IPS-NIHi11 (cell line): ENCODE measurements at places on chromosomes 4 and X.

DNA sequence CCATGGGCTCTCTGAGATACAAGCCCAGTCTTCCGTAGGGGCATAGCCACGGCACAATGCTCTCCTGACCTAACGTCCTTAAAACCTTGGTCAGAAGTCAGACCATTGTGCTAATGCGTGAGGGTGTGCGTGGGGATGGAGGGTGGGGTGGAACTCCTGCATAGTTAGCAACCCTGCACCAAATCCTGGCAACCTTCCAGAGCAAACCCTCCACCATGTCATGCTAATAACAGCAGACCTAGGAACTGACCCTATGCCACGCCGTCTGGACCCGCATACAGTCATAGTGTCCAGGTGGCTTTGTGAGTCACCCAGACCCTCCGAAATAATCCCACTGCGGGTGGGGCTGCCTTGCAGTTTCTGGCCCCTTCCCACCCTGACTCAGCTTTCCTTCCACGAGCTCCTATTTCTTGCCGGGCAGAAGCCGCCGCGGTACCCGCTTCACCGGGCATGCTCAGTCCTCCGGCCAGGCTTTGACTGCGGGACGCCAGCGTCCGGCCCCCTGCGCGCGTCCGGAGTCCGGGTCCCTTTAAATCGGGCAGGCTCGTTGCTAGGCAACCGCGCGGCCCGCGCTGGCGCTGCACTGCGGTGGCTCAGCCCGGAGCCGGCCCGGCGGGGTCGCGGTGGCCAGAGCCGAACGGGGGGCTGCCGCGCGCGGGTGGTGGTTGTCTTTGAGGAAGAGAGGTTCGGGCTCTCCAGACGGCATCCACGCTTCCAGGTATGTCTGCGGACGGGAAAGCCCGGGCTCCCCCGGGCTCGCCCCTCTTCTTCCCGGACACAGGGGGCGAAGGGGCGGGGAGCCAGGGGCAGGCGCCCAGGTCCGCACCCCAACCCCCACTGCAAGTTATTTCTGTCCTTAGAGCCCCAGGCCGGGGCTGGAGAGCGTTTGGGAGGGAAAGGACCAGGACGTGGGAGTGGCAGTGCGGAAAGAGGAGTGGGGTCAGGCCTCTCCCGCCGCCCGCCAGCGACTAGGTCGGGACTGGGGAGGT lies at the start of gene CCDC160:
Gene CCDC160 (plus strand): TSS at position 557 of the 989 bp plus-strand sequence. CDS start 7,619 bp downstream, outside the sequence.
- DNase-seq: peak; percentile 79

- peak; percentile 45 for DNase-seq
Measured at GRCh38 chr4:4784379-4784778, 75.1 kb upstream of the MSX1 start.

- peak; percentile 55 for DNase-seq
Measured at GRCh38 chr4:97910005-97910404, 233.3 kb downstream of the STPG2 start.

- no peak for DNase-seq
Measured at GRCh38 chr4:83180431-83180968, 66.0 kb upstream of the PLAC8 start.

GRCh38 chr4:113160548-113160947 lies 111.1 kb downstream of the ANK2 start:
- no peak for DNase-seq

GRCh38 chr4:124028182-124028581 lies 631.6 kb downstream of the SPRY1 start:
- no peak for DNase-seq

- peak; percentile 63 for DNase-seq
Measured at GRCh38 chr4:21476757-21477156, 471.8 kb downstream of the KCNIP4 start.

GRCh38 chr4:141416219-141416618 lies 195.5 kb downstream of the ZNF330 start:
- no peak for DNase-seq

- DNase-seq: no peak
Measured at GRCh38 chrX:126485409-126485808, 67.2 kb downstream of the DCAF12L1 start.

- DNase-seq: no peak
Measured at GRCh38 chr4:47824840-47825239, 13.0 kb downstream of the CORIN start.

DNA sequence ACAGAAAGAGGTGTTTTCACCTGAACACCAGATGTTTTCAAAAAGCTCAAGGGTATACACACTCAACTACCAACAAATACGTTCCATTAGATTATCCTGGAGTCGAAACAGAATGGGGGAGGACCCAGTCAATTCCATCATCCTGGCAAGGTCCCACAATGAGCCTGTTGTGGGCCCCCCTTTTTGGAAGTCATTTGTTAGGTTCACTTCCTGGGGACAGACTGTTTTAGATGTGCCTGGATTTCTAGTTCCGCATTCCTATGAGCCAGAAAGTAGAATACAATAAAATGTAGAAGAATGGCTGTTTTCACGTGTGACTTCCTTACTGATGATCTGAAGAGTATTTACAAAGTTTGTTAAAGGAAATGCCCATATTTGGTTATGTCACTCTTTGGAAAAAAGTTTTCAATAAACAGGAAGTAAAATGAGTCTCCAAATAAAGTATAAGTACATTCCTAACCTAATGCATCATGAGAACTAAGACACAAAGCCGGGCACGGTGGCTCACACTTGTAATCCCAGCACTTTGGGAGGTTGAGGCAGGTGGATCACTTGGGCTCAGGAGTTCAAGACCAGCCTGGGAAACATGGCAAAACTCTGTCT lies 192.5 kb downstream of the MAML3 start:
- no peak for DNase-seq

GRCh38 chrX:119055687-119056086 lies 17.1 kb upstream of the CT47C1 start:
- no peak for DNase-seq

DNA sequence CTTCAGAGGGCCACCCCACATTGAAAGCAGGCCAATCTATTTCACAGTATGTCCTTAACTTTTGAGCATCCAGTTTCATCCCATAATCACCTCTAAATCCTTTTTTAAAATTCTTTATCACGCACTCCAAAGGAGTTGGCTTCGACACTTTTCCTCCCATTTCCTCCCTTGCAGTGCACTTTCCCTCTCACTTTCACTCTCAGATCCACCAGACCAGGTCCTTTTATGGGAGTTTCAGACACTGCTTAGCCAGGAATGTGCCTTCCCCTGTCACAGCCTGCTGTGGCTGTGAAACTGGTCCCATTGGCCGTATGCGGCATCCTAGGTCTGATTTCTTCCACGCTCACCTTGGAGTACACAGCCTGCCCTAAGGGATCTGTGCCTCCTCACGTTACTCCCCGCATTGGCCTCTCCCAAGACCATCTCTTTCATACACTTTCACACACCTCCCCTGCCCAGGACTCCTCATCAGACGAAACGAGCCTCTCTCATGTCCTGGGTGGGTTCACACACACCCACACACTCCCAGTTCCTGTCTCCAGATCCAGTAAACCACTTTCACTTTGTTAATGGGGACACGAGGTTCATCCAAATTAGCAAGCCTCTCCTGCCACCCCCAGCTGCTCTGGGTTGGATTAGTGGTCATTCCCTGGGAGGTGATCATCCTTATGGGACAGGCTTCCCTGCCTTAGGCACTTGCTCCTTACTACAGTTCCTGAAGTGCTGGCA lies 10.0 kb upstream of the RHOXF2B start:
- no peak for DNase-seq

GRCh38 chr4:69838977-69839376 lies 21.0 kb downstream of the SULT1E1 start:
- no peak for DNase-seq

DNA sequence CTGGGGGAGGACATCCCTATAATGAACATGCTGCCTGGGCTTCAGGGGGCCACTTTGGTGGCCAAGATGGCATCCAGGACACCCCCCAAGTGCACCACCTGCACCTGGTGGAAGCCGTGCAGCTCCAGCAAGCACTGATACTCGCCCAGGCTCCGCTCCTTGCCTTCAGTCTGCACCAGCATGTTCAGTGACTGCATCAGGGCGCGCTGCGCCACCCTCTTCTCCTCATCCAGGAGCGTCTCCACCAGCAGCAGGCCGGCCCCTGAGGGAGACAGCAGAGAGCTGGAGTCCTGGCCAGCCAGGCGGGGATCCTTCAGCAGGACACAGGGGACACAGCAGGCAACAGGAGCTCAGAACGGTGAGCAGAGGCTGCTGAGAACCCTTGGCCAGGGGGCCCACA lies 11.3 kb upstream of the SLC25A6 start:
- no peak for DNase-seq

DNA sequence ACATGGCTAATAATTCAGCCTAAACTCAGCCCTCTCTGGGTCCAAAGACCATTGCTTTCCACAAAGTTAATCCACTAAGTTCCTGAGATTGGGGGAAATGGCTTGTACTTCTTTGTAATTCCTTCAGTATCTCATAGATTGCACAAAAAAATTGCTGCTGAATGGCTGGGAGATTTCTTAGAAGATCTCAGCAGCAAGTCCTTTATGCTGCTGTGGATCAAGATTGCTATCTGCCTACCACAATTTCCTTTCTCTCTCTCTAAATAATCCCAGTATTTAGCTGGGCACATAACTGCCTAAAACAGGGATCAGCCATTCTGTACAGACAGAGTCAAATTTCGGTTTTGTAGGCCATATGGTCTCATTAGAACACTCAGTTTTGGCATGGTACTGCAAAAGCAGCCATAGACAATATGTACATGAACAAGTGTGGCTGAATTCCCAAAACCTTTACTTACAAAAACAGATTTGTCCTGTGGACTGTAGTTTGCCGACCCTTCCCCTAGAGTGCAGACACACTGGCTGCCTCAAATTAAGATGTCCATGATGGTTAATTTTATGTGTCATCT lies 18.5 kb upstream of the HOPX start:
- no peak for DNase-seq

DNA sequence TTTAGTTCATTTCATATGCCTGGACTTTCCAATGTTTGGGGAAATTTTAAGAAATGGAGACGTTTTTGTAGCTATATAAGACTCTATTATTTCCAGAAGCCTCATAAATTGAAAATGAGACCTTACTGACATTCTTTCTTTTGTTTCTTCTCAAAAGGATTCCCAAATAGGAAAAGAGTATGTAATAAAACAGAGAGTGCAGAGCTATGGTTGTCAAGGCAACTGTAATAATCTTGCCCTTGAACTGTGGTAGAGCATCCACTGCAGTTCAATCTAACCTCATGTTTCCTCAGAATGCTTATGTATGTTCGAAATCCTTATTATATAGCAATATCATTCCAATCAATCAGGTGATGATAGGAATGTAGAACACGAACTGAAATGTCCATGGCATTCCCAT lies 54.1 kb downstream of the AMELX start:
- no peak for DNase-seq

DNA sequence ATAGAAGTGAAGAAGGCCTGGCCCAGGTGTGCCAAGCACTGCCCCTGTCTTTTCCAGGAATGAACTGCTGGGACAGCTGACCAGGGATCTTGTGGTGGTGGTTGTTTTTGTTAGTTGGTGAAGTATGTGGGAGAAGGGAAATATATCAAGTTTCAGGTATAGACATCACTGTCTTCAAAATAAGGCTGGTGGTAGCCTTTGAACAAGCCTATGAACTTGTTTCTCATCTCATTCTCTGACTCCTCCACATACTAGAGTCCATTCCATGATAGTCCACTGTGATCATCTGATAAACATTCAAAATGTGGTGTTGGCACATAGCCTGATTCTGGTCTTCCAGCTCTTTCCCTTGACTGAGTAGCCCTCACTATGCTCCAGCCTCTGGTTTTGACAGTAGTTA lies 303.7 kb downstream of the CAMK2D start:
- no peak for DNase-seq

DNA sequence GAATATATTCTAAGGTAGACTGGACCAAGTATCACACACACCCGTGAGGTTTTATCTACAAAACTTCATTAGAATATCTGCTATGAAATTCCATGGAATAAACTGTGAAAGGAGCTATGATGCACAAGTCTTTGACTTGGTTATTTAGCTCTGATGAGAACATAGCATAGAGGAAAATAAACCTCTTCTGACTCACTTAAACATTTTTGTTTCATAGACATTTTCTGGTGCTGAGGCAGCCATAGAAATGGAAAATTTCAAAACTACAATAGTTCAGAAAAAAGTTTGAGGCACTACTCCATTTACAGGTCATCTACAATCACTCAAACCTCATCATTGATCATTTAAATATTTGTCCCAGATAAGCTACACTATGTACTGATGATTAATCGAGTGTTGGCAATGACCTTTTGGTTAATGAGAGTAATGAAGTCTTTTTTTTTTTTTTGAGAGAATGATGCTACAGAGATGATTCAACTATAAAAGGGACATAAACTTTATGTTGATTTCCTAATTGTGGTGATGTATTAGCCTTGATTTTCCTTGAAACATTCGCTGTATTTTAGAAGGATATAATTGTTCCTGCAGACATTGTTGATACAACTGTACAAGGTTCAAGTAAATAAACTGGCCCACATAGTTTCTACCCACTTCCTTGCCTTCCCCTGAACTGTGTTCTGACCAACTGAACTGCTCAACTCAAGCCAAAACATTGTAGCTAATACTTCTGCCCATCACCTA lies 77.5 kb downstream of the AREG start:
- DNase-seq: no peak

GRCh38 chrX:143081231-143081630 lies 55.5 kb downstream of the SPANXN4 start:
- no peak for DNase-seq

- DNase-seq: no peak
Measured at GRCh38 chr4:64564126-64564525, 154.9 kb upstream of the TECRL start.

GRCh38 chr4:169933531-169933930 lies 92.7 kb downstream of the MFAP3L start:
- no peak for DNase-seq

GRCh38 chr4:52983563-52984303 lies 121.6 kb downstream of the RASL11B start:
- peak; percentile 73 for DNase-seq

DNA sequence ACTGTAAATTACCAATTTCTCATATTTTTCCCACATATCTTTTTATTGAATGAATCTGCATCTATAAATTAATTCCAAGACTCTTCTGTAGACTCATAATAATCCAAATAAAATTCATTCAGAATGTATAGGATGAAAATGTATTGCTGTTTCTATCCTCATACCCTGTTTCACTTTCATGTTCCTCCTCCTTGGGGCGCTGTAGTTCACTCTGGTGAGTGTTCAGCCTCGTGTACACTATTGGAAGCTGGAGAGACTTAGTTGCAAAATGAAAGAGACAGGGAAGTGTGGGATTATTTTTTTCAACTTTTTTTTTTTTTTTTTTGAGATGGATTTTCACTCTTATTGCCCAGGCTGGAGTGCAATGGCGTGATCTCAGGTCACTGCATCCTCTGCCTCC lies 296.1 kb downstream of the TLL1 start:
- peak; percentile 16 for DNase-seq

- peak; percentile 50 for DNase-seq
Measured at GRCh38 chrX:69133921-69134542, 31.2 kb downstream of the PJA1 start.

GRCh38 chr4:110049951-110050925 lies 137.6 kb downstream of the EGF start:
- DNase-seq: peak; percentile 62

DNA sequence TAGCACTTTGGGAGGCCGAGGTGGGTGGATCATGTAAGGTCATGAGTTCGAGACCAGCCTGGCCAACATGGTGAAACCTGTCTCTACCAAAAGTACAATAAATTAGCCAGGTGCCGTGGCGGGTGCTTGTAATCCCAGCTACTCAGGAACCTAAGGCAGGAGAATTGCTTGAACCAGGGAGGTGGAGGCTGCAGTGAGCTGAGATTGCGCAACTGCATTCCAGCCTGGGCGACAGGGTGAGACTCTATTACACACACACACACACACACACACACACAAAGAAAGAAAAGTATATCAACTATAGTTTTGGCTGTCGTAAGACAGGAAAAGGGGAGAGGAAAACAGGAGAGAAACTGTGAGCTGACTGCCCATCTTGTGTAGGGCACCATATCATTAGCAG lies 171.7 kb downstream of the ADAMTS3 start:
- DNase-seq: no peak

GRCh38 chrX:7109838-7110793 lies 37.4 kb upstream of the STS start:
- DNase-seq: no peak
